ENCODE measurements at places on chromosomes 12 and 14. TPM values are rescaled to one million over a fixed set of nuclear protein-coding genes. Genes with fewer than 3 reads are reported as not detected.

DNA sequence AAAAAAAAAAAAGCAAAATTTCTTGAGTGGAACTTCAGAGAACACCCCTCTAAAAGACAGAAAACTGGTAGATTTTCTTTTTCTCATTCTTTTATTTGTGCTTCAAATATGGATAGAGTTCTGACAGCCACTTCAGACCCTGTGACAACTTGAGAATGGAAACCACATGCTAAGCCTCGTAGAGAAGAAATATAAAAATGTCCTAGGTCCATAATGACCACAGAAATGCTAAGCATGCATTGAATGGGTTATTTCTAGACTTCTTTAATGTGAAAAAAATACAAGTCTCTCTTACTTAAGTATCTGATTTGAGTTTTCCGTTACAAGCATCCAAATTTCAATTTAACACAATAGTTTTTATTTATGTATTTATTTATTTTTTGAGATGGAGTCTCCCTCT, 28.3 kb upstream of the DIO2 start:
- no peak for DNase-seq

DNA sequence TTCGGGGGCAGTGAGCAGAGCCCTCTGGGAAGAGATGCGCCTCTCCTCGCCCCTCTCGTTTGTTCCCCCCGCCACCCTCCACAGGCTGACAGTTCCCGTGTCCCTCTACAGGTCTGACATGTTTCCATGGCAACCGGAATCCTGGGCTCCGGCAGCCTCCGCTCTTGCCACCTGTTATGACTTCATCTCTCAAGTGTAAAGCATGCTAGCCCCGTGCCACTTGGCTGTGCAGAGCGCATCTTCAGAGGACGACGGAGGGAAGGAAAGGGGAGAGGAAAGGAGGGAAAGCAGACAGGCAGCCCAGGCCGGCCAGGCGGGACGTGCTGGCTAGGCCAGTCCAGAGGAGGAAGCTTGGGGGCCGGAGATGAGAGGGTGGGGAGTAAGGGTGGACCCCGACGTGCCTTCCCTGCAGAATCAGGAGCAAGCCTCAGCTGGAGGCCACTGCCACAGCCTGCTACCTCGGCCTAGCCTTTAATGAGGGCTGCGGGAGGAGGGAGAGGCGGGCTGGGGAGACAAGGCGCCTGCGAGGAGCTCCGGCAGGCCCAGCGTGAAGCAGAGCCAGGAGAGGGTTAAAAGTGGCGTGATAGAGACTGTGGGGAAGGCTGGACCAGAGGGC, 214.3 kb downstream of the DPF3 start:
- no peak for DNase-seq

GRCh38 chr14:92651106-92651757, 97.2 kb downstream of the LGMN start:
- DNase-seq: no peak

DNA sequence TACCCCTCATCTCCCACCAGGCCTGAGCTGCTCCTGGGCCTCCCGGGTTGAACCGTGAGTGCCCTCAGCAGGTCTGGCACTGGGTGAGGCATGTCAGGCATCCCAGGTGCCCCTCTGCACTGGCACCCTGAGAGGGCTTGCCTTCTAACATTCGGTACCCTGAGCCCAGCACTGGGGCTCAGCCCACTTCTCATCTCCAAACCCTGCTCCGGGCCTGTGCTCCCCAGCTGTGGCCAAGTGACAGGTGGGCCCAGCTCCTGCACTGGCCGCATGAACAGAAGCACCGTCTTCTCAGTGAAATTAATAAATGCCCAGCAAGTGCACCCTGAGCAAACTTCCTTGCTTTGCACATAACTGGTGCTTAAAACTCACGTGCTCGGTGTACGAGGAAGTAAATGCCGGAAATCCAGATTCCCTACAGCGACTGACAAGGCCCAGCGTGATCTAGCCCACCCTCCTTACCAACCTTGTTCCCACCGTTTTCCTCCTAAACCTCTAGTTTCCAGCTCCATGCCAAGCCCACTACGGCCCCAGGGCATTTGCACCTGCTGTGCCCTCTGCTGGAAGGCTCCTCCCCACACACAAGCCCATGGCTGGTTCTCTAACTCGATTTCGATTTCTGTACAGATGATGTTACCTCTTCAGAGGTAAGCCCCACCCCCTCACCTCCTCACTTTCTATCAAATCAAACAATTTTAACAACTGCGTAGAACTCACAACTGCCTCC, 115.2 kb upstream of the NCOR2 start:
- no peak for DNase-seq

GRCh38 chr14:55915456-55915855, 202.8 kb upstream of the PELI2 start:
- DNase-seq: no peak

- peak; percentile 13 for DNase-seq
These were observed 211.7 kb upstream of the FKBP4 start for GRCh38 chr12:2583091-2583497.

DNA sequence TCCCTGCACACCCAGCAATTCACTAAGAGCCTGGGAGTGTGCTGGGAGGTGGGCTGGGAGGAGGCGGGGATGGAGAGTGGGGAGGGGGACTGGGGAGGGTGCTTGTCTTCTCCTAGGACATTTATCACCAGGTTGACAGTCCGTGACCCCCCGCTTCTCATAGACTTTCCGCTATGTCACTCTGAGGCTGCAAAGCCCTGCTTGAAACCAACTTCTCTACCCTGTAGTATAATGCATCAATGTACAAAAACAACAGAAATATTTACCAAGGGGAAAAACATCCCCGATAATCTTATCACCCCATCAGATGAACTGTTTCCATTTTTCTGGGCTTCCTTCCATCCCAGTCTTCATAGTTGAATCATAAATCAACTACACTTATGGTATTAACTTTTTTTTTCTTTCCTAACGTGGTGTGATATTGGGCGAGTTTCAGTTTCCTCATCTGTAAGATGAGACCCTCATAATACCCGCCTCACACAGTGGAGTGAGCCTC, 28.6 kb upstream of the BATF start:
- DNase-seq: no peak

GRCh38 chr14:93965287-93965821, 11.0 kb downstream of the ASB2 start:
- DNase-seq: no peak

- no peak for DNase-seq
These were observed 104.2 kb downstream of the C12orf50 start for GRCh38 chr12:87925021-87925420.

GRCh38 chr14:80364274-80364673, 153.0 kb upstream of the DIO2 start:
- DNase-seq: no peak

GRCh38 chr12:11825278-11825677, 175.8 kb downstream of the ETV6 start:
- DNase-seq: no peak

DNA sequence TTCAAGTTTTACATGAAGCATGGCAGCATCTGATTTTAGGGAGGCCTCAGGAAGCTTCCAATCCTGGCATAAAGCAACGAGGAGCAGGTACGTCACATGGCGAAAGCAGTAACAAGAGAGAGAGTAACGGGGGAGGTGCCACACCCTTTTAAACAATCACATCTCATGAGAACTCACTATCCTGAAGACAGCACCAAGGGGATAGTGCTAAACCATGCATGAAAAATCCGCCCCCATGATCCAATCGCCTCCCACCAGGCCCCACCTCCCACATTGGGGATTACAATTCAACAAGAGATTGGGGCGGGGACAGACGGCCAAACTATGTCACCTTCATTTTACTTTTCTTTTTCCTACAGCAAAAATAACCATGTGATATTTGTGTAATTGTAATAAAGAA, 7.2 kb upstream of the MAP3K9 start:
- no peak for DNase-seq

GRCh38 chr12:105240228-105240627, 4.3 kb upstream of the APPL2 start:
- DNase-seq: no peak

DNA sequence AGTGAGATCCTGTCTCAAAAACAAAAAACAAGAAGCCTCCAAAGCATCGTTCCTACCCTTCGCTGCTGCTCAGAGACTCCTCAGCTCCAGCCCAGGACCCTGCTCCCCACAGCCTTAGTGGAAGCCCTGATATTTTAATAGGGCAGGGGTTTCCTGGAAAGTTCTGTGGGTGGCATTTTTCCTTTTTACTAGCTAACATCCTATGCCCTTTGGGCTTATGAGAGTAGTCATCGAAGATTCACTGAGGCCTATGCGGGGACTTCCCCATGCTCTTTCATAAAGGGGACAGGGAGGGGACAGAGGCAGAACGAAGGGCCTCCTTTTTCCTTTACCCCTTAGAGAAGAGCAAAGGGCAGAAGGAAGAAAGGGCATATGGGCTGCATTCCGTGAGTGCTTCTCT, 8.3 kb downstream of the LAG3 start:
- no peak for DNase-seq

DNA sequence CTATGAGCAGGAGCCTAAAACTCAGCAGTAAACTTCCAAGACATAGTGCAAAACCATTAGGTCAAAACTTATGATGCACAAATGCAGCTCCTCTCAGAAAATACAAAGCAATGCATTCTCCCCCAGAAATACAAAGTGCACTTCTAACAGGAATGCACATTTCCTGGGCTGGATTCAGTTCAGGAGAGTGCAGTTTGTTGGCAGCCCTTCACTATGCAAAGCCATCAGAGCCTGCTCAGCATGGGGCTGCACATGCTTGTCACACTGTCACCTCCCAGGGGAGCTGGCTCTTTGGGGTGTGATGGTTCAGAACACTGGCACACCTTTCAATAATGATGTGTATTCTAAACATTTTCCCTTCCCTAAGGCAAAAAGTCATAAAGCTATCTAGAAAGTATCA, 110.4 kb downstream of the KCNK10 start:
- DNase-seq: no peak

- DNase-seq: no peak
These were observed 303 bp downstream of the SAMD4A start for GRCh38 chr14:54567224-54567638.

GRCh38 chr14:95038521-95039250, 118.6 kb downstream of the DICER1 start:
- no peak for DNase-seq

- DNase-seq: peak; percentile 8
These were observed at the start of gene HHIPL1 for GRCh38 chr14:99644723-99645544. Gene HHIPL1 (plus strand): TSS chr14:99645129. CDS start chr14:99645208, 79 bp downstream.

DNA sequence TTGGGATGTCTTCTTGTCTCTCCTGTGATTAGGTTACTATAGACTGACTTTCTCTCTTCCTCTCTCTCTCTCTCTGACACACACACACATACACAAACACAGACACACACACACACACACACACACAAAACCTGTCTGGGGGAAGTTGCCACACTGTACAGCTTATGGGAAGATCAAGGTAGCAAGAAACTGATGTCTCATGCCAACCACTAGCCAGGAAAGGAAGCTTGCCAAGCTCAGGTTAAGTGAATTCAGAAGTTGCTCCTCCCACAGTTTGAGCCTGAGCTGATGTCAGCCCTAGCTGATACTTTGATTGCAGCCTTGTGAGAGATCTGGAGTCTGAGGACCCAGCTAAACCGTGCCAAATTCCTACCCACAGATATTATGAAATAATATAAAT, 67.1 kb downstream of the PPFIA2 start:
- no peak for DNase-seq

DNA sequence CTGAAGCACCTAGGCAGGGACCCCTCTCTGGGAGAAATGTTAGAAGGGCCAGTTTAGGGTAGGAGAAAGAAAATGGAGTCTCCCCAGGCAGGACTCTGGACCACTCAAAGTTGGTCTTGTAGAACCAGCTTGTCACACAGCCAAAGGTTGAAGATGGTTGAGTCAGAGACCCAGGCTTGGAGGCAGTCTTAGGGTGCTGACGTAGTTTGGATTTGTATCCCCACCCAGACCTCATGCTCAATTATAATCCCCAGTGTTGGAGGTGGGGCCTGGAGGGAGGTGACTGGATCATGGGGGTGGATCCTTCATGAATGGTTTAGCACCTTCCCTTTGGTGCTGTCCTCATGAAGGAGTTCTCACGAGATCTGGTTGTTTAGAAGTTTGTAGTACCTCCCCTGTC, 121.2 kb downstream of the CRACR2A start:
- DNase-seq: no peak

GRCh38 chr14:49893309-49894213, 679 bp downstream of the ARF6 start:
- no peak for DNase-seq

GRCh38 chr12:64894827-64895475, 70.5 kb downstream of the TBC1D30 start:
- DNase-seq: no peak

GRCh38 chr14:93951635-93952540, 24.5 kb downstream of the ASB2 start:
- DNase-seq: no peak

DNA sequence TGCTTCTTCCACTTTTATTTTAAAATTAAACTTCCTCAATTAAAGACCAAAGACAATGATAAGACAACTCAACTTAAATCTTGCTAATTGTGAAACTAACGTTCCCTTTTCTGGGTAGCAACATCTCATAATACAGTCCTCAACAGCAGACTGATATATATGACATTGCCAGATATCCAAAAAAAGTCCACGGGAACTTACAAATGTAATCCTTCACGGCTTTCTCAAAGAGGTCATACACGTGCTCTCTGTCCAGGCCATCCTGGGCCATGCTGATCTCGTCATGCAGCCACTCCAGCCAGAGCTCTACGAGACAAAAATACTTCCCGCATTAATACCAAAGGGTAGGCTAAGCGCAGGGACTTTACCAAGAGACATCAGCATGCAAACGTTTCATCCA, 13.3 kb downstream of the SART3 start:
- DNase-seq: no peak

The FZD10 gene
- polyA plus RNA-seq: 17.3 TPM

The KIF5A gene
- polyA plus RNA-seq: 0.03 TPM

The HHIPL1 gene
- 1.8 TPM for polyA plus RNA-seq

The GALNT8 gene
- 3.7 TPM for polyA plus RNA-seq

The ZNF268 gene
- 6.8 TPM for polyA plus RNA-seq

The MORN3 gene
- 0.34 TPM for polyA plus RNA-seq

The TTLL5 gene
- 17.7 TPM for polyA plus RNA-seq

The ESYT1 gene
- polyA plus RNA-seq: 71.4 TPM

The NUBPL gene
- polyA plus RNA-seq: 8.7 TPM

The CDK2 gene
- 23.4 TPM for polyA plus RNA-seq

The DNAJC22 gene
- polyA plus RNA-seq: 0.09 TPM

The OTX2 gene
- polyA plus RNA-seq: not detected

The KRT3 gene
- not detected for polyA plus RNA-seq
